ENCODE measurements at places on chromosomes 1 and 21.

DNA sequence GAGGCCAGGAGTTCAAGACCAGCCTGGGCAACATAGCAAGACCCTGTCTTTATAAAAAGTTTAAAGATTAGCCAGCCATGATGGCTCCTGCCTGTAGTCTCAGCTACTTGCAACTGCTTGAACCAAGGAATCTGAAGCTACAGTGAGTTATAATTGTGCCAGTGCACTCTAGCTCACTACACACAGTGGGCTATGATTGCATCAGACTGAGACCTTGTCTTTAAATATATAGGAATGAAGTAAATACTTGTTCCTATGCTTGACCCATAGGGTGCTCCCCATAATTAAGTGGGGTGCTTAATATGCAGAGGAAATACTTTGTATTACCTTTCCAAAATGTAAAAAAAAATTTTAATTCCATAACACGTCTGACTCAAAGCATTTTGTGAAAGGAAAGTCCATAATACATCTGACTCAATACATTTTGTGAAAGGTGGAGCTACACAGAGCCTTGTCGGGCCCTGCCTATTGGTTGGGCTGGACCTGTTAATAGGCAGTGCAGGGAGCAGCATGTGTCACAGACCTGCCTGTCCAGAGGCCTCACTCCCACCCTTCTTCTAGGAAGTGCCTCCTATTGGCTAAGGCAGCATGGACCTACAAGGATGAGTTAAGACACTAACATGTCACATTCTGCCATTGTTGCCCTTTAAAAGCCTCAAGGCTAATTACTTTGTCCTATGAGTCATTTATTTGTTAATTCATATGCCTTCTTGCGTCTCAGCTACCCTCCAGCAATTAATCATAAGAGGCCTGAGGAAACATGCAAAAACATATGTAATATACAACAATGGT, 33.6 kb downstream of the CD58 start:
- no peak for DNase-seq

DNA sequence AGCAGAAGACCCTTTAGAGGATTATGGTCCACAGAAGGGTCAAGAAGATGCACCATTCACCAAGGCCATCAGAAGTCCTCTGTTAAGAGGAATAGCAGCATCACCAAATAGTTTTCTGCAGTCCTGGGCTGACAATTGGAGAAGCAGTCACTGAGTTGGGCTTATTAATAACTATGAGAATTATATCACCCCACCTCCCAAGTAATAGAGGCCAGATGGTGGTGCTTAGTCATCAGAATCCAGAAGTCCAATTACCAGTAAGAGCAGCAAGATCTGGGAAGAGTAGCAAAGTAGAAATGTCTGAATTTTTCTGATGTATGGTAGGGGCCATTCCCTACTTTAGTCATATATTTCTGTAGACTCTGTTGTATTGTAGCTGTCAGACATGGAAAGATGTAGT, 6.1 kb upstream of the PSMA5 start:
- DNase-seq: no peak

GRCh38 chr1:202728951-202729350, 18.7 kb upstream of the SYT2 start:
- no peak for DNase-seq

- DNase-seq: no peak
Observed at GRCh38 chr1:94946886-94947285, 20.0 kb upstream of the CNN3 start.

DNA sequence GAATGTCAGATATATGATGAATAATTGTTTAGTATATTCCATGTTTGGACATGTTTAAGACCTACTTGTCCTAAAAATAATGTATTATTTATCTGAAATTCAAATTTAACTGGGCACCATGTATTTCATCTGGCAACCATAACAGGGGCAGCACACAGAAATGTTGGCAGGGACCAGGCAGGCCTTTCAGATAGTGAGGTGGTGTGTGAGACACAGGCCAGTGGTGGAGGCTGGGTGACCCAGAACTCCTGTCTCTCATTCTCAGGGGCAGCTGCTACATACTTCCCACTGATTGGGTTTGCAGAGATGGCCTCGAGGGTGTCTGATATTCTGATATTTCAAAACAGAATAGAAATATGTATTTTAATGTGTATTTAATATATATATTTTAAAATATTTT, 1.3 kb upstream of the FASLG start:
- DNase-seq: no peak

- DNase-seq: no peak
Observed at GRCh38 chr1:187773168-187773567, 944.4 kb downstream of the PLA2G4A start.

DNA sequence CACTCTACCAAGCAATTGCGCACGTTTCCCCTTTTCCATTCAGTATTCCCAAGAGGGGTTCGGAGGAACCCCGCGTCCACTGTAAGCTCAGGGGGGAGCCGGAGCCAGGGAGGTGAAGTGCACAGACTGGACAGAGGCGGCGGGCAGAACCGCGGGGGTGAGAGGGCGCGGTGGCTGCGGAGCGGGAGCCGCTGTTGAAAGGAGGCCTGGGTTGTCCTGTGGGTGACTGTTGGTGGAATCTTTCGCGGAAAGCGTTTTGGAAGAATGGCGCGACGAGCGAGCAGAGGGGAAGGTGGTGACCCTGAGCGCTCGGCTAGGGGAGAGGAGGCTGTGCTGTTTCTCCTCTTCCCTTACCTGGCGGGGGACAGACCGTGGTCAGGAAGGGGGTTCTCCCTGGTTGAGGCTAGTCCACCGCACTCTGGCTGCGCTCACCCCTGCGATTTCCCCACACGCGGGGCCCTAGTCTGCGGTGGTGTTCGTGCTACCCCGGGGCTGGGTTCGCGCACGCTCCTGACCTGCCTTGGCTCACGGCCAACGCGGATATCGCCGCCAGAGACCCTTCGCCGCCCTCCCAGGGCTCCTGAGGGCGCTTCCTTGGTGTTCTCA, 92.8 kb downstream of the PRKAB2 start:
- DNase-seq: no peak

DNA sequence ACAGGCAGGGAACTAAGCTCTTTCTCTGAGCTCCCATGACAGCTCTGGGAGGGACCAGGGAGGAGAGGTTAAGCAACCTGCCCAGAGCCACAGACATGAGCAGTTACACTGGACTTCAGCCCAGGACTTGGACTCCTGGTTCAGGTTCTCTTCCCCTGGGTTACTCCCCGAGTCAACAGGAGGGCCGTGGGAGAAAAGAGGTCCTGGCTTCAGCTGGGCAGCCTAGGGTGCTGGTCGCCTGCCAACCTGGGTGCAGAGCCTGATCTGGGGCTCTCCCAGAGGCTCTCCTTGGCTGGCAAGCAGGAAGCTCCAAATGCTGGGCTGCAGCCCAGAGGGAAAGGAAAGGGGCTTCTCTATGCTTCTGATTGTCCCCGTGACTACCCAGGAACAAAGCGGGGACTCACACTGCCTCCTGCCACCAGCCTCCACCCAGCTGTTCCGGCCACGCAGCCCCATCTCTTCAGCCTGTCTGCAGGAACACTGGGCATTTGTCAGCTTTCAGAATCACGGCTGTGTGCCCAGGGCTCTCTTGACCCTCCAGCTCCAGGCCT, 141.8 kb downstream of the HIVEP3 start:
- no peak for DNase-seq

- DNase-seq: no peak
Observed at GRCh38 chr1:13588946-13589796, 5.5 kb downstream of the PDPN start.

- no peak for DNase-seq
Observed at GRCh38 chr1:215595231-215595630, 28.1 kb downstream of the KCTD3 start.

GRCh38 chr1:91529856-91530255, 29.2 kb downstream of the CDC7 start:
- DNase-seq: no peak

GRCh38 chr1:219188331-219188803, 14.7 kb downstream of the LYPLAL1 start:
- DNase-seq: no peak

Measured in stimulated activated CD4-positive, alpha-beta T cell treated with anti-CD3 and anti-CD28 coated beads, Interleukin-15, amount 100 ng/mL, for 48 hours (primary cell).